Hepatic stellate cell (primary cell): ENCODE measurements at places on chromosomes 13 and 19.

- DNase-seq: no peak
These were observed 41.8 kb downstream of the IGFL3 start for GRCh38 chr19:46082728-46083050.

GRCh38 chr19:2758601-2759313 is 18.9 kb upstream of the SLC39A3 start:
- no peak for DNase-seq

GRCh38 chr13:112725346-112726015 is 35.6 kb downstream of the ATP11A start:
- DNase-seq: peak; percentile 72

GRCh38 chr13:52010890-52011631 is at the start of gene ATP7B:
Gene ATP7B (minus strand): TSS chr13:52011450. CDS start chr13:52011337, 113 bp downstream.
- peak; percentile 24 for DNase-seq

- DNase-seq: no peak
These were observed 8.1 kb downstream of the SELENOW start for GRCh38 chr19:47786566-47786965.

DNA sequence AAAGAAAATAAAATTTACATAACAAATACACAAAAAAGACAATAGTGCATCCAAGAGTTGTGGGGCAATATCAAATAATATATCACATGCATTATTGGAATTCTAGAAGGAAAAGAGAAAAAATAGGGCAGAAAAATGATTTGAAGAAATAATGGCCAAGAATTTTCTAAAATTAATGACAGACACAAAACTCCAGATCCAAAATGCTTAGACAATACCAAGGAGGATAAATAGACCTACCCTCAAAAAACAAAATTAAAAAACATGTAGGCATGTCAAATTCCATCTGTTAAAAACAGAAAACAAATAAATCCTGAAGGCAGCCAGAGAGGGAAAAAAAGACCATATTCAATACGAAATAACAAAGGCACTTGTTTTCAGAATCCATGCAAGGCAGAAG is 191.5 kb upstream of the ZNF536 start:
- no peak for DNase-seq

GRCh38 chr13:106528718-106529414 is 6.6 kb downstream of the EFNB2 start:
- no peak for DNase-seq

DNA sequence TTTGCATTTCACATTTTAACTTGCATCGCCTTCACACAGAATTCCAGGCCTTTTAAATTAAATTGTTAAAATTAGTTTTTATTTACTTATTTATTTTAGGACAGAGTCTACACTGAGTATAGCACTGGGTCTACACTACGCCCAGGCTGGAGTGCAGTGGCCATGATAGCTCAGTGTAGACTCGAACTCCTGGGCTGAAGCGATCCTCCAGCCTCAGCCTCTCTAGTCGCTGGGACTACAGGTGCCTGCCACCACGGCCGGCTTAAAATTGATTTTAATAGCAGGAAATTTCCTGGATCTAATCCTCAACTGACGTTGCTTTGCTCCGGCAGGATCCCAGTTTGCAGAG is 301 bp upstream of the ZNF610 start:
- no peak for DNase-seq

- DNase-seq: peak; percentile 16
These were observed 100.8 kb downstream of the UBL3 start for GRCh38 chr13:29749401-29750182.

- peak; percentile 76 for DNase-seq
These were observed at the start of gene ZNF296 for GRCh38 chr19:45076029-45076850. Gene ZNF296 (minus strand): TSS chr19:45076478. CDS start chr19:45076373, 105 bp downstream.

- DNase-seq: no peak
These were observed 214.0 kb downstream of the IRS2 start for GRCh38 chr13:109572389-109572788.

DNA sequence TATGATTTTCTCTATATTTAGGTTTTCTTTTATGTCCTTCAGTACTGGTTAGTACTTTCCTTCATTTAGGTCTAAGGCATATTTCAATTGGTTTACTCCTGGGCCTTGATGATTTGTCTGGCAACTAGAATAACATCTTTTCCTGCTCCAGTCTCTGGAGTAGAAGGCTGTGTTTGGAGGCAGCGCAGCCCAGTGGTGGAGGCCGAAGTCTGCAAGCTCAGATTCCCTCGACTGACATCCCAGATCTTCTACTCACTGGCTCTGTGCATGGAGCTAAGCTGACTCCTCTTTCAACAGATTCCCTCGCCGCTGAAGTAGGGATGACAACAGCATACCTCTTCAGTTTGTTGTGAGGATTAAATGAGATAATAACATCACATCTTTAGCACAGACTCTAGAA is 141.0 kb downstream of the RAP2A start:
- DNase-seq: peak; percentile 35

- DNase-seq: no peak
These were observed 1468.6 kb upstream of the SLC10A2 start for GRCh38 chr13:104534847-104535246.

GRCh38 chr19:17590866-17591265 is 35.4 kb downstream of the COLGALT1 start:
- DNase-seq: no peak

GRCh38 chr13:50916701-50917184 is 7.2 kb downstream of the RNASEH2B start:
- no peak for DNase-seq

GRCh38 chr19:2782329-2782935 is 641 bp downstream of the SGTA start:
- DNase-seq: no peak

DNA sequence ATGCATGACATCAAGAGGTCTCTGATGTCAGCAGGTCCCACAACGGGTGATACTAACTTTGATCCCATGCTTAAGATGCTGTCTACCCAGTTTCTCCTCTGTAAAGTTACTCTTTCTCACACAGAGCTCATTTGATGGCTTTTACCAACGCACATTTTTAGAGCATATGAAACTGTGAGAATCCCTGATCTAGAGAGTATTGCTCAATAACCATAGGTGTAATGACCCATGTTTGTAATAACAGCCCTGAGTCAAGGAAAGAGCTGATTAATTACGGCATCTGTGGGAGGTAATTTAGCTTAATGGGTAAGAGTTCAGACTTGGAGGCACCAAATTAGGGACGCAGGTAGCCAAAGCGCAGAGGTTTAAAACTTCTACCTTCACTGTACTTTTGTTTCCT is 18.0 kb upstream of the IZUMO2 start:
- DNase-seq: no peak

DNA sequence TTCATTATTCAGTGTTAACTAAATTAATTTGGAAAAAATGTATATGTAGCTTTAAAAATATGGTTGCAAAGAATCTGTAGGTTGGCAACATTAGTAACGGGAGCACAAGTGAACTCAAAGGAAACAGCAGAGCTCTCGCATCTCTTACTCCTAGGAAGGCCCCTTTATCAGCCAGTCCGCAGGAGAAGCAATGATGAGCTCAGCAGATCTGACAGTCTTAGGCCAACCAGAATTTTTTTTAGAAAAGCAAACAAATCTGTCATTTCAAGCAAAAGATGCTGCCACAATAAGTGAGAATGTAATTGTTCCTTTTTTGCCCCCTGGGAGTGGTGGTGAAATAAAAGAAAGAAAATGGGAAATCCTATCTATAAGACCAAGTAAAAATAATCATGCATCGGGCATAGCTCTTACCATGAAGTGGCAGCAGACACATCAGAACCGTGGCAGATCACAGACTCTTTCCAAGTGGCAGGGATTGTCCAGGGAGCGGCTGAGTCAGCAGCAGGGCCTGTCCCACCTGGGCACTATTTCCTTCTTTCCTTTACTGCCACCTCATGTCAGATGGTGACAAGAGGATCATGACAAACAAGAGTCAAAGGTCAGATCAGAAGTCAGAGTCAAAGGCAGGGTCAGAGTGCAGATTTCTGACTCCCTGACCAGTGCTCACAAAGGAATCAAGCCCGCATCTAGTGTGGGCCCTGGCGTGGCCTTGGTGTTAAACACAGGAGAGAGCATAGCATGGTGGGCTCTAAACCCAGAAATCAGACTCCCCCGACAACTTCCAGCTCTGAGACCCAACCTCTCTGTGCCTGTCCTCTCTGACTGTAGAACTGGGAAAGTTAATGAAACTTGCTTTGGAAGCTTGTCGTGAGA is 84.0 kb upstream of the MTIF3 start:
- DNase-seq: no peak

DNA sequence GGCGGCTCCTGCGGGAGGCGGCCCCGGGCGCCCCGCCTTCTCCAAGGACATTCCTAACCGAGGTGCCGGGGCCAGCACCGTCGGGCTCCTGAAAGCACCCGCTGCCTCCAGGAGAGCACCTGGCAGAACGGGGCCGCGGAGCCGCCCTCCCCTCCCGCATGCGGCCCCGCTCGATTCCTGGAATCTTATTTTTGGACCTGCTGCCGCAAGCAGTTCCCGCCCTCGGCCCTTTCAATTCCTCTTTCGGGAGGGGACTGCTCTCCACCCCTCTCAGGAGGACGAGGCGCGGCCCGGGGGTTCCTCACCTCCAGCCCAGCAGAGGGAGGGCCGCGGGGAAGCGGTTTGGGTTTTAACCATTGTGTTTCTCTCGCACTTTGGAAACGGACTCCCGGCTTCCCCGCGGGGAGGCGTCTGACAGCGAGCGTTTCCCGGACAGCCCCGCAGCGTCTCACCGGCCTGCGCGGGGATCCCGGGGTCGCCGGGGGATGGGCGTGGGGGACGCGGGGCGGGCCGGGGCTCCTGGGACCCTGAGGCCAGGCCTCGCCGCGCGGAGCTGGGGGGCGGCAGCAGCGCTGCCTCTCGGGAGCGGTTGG is 849 bp downstream of the GAS6 start:
- peak; percentile 61 for DNase-seq
